ENCODE measurements at places on chromosomes 4 and X. TPM values are rescaled to one million over a fixed set of nuclear protein-coding genes. Genes with fewer than 3 reads are reported as not detected.

Gene PNMA5
- not detected for total RNA-seq

Gene CXCL10
- 2.2 TPM for total RNA-seq

DNA sequence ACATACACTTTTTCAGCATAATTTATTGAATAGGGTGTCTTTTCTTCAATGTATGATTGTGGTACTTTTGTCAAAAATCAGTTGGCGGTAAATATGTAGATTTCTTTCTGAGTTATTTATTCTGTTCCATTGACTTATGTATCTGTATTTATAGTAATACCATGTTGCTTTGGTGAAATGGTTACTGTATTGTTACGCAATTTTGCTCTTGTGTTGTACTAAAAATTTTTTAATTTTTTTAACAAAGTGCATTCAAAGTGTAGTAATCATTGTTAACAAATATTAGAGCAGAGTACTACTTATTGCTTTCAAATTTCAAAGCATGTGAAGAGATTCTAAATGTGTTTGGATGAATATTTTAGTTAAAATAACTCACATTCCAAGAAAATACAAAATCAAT lies 915.4 kb downstream of the PCDH19 start:
- no peak for DNase-seq

GRCh38 chrX:48617542-48618340 lies 20.4 kb downstream of the WDR13 start:
- no peak for DNase-seq

DNA sequence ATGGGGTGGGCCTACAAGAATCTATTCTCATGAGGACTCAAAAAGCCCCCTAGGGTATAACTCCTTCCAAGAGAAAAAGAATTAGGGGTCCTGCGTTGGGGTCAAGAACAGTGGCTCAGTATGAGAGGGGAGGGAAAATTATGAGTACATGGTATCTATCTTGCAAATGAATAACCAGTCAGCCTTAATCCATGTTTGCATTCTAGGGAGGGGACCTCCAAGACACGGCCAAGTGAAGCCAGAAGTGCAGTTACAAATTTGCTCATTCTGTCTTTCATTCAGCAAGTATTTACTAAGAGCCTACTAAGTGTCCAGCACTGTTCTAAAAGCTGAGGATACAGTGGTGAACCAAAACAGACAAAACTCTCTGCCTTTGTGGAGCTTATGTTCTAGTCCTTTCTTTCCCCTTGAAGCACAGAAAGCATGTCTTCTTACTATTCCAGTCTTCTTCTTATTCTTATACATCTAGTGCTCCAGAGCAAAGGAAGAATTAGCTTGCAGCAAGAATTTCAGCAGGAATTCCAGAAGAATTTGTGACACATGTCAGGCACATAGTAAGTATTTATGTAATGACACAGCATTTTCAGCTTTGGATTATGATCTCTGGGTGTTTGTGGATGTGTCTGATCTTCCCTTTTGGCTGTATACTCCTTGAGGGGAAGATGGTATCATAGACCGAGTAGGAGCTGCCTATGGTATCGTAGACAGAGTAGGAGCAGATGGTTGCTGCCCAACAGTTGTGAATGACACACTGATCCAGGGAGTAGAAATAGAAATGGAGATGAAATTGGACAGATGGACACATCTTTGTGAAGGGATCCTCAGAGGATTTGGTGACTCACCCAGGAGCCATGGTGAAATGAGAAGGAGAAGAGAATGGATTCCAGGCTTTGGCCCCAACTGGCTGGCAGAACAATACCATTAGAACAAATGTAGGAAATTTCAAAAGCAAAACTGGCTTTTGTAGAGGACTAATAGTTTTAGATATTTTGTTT lies 75.9 kb downstream of the COQ2 start:
- DNase-seq: no peak

Data from mucosa of descending colon (tissue), 3 donors.